Lung (tissue), 17 donors: ENCODE measurements at places on chromosomes 7 and 10. TPM values are rescaled to one million over a fixed set of nuclear protein-coding genes. Genes with fewer than 3 reads are reported as not detected.

DNA sequence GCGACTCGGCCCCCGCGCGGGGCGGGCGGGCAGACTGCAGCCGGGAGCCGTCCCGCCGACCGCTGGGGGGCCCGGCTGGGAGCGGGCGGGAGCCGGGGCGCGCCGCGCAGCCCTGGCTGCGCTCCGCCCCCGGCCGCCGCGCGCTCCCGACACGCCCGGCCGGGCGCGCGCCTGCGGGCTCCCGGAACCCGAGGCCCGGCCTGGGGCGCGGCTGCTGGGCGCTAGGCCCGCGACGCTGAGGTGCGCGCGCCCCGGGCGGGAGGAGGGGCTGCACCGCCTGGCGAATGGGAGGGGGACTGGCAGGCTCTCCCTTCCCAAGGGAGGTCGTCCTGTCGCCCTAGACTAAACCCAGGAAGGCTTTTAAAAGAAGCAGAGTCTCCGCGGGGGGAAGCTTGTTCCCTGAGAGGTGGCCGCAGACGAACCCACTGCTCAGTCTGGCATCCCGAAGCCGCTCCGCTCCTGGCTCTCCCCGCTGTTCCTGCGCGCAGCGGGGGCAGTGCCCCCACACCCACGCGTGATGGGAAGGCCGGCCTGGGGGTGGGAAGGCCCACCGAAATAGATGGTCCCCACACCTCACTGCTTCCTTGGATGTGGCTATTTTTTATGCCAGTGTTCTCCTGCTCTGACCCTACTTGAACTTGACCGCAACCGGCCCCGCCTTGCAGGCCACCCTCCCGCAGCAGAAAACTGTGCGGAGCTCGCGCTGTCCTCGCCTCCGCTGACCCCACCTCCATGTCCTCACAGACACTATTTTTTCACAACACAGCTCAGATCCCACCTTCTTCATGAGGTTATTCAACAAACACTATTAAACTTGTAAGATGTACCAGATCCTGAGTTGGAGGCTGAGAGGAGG lies at the start of gene VOPP1:
Gene VOPP1, minus strand, starts transcription at position 125 of the 856 bp plus-strand sequence. CDS start 178 bp downstream, outside the sequence.
- peak; percentile 81 for DNase-seq

DNA sequence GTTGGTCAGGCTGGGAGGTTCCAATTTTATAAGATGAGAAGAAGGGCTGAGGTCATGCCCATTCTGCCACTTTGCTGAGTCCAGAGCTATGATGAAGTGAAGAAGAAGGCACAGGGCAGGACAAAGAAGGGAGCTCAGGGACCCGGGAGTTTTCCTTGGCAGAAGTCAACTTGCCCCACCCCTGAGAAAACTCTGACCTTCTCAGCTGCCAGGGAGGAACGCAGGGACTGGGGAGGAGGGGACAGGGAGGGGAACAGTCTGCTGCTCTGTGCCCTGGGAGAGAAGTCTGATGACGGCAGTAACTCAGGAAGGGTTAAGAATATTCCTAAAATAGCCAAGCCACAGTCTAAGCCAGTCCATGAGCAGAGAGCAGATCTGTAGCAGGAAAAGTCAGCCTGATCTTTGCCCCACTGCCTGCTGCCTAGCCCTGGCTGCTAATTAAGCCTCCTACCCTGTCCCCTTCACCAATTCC lies 11.7 kb downstream of the ADIRF start:
- DNase-seq: no peak

- DNase-seq: peak; percentile 90
Observed at GRCh38 chr7:156764016-156764669, 123.6 kb downstream of the RNF32 start.

Gene SLC18A3
- total RNA-seq: not detected

- DNase-seq: no peak
Observed at GRCh38 chr7:24325708-24326107, 41.7 kb downstream of the NPY start.

DNA sequence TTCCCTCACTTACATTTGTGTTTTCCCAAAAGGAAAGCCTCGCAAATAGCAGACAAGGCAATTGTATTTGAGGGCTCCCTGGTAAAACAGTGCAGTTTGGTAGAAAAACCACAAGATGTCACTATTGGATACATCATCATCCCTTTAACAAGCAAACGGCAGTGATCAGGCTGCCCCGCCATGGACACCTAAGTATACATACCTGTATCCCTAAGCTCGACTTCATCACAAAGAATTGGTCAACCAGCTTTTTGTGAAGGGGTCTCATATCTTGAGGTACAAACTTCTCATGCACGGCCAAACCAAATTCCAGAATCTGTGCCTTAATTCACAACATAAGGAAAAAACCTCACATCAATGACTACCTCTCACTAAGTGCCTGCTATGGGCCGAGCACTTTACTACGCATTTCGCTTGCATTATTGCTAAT lies 179.5 kb upstream of the IMMP2L start:
- peak; percentile 41 for DNase-seq

Gene KCNMA1
- 13.0 TPM for total RNA-seq

GRCh38 chr10:63348245-63348850 lies 117.4 kb downstream of the JMJD1C start:
- no peak for DNase-seq

- no peak for DNase-seq
Observed at GRCh38 chr10:107028236-107028635, 136.3 kb downstream of the SORCS1 start.

- no peak for DNase-seq
Observed at GRCh38 chr10:77593771-77594470, 43.7 kb downstream of the KCNMA1 start.

DNA sequence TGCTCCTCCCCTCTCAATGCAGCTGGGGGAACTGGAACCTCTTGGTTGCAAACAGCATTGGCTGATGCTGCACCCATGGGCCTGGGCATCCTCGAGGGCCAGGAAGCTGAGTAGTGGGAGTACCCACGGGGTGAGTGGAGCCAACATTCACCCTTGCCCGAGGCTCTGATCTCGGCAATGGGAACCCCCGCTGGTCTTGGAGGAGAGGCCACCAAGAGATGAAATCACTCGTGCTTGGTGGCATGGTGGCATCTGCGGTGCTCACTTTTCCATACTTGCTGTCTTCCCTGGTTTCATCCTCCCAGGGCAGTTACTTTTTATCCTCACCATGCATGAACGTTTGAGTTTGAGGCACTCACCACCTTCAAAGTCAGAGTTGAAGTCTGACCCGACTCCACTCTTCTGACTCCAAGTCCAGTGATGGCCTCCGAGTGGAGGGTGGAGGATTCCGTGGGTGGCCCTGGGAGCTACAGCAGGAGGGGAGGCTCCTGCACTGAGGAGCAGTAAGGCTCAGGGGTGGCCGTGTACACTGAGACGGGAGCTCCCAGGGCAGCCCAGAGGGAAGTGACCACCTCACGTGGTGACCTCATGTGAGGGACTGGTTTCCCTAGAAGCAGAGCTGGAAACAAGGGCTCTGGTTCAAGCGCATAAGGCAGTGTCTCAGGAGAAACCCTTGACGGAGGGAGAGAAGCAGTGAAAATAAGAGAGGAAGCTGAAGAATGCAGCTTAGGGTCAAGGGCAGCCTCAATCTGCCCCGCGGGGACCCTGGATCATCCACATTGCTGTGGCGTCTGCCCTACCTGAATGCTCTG lies 349.1 kb downstream of the TCERG1L start:
- DNase-seq: no peak

DNA sequence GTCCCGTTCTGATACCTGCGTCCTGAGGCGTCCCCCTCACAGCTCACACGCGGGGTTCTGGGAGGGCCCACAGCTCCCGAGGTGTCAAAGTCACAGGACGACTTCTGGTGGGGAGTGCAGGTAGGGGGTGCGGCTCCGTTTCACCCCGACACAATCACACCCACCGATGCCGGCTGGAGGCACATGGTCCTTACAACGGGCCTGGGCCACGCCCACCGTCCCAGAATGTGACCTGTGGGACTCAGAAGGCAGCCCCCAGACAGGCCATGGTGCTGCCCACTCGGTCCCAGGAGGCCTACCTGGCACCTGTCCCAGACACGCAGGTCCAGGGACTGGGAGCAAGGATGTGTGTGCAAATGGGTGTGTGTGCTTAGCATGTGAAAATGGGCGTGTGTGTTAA lies 86.0 kb downstream of the UNCX start:
- DNase-seq: no peak

GRCh38 chr10:103053659-103054581 lies 135.8 kb downstream of the CNNM2 start:
- DNase-seq: peak; percentile 64

Gene C7orf57
- total RNA-seq: 9.4 TPM

Gene ECHS1
- total RNA-seq: 44.5 TPM

GRCh38 chr10:79472951-79473350 lies 27.5 kb upstream of the ZCCHC24 start:
- DNase-seq: no peak

Gene ECD
- 29.5 TPM for total RNA-seq

- DNase-seq: no peak
Observed at GRCh38 chr7:21986096-21986495, 40.4 kb upstream of the CDCA7L start.

Gene POMZP3
- total RNA-seq: 25.8 TPM

Gene ZNF239
- total RNA-seq: 3.5 TPM

- DNase-seq: no peak
Observed at GRCh38 chr7:92725161-92725925, 111.0 kb downstream of the CDK6 start.

DNA sequence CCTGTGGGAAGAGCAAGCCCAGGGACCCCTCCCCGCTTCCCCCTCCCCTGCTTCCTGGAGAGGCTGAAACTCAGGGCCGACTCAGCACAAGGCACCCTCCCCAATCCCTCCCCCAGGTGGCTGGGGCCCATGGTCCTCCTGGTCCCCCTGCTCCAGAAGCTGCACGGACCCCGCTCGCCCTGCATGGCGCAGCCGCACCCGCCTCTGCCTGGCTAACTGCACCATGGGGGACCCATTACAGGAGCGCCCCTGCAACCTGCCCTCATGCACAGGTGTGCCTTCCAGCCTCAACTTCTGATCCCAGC lies 19.7 kb upstream of the ZNF862 start:
- no peak for DNase-seq

Gene MKI67
- total RNA-seq: 2.8 TPM

GRCh38 chr7:130669085-130669700 lies 645 bp upstream of the COPG2 start:
- no peak for DNase-seq

Gene LRRD1
- 0.63 TPM for total RNA-seq

Gene RAPGEF5
- total RNA-seq: 87.0 TPM
